ENCODE measurements at places on chromosomes 16 and 17.

- no peak for DNase-seq
Observed at GRCh38 chr17:37146086-37147064, 197.6 kb downstream of the AATF start.

DNA sequence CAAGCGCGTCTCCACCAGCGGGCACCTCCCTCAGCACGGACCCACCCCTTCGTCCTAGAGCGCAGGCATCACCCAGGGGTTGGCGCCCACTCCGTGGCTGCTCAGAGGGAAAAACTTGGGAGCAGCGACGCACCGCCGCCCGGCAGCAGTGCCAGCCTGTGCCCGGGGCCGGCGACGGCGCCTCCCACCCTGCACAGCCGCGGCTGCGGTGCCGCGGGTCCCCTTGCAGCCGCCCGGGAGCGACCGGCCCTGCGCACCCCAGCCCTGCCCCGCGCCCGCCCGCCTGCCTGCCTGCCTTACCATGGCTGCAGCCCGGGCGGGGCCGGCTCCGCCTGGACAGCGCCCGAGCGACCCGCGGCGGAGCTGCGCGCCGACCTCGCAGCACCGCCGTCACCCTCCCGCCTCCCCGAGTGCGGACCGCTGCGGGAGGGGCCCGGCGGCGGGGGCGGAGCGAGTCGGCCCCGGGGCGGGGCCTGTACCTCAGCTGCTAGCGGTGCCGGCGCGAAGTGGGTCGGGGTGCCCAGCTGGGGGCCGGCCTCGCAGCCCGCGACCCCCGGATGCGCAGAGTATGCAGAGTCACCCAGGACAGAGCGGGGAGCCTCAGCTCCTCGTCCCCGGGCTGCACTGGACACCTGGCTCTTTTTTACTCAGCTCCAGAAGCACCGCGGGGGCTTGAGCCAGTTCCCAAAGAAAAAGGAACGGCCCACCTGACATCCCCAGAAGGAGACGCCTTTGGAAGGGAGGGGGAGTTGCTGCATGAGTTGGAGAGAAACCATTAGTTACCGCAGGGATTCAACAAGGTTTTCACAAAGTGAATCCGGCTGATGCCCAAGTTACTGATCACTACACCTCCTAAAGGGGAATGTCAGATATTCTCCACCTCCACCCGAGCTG, 17.5 kb upstream of the MTMR4 start:
- no peak for DNase-seq

GRCh38 chr17:45218895-45219661, 2.6 kb upstream of the FMNL1 start:
- DNase-seq: peak; percentile 75

GRCh38 chr16:67247192-67248072, at the start of gene FHOD1:
TSS of gene FHOD1 (minus strand) at chr16:67247481. CDS start at chr16:67247410, 71 bp downstream.
- DNase-seq: peak; percentile 84

- DNase-seq: peak; percentile 96
Observed at GRCh38 chr17:80826955-80827645, 164.5 kb upstream of the CHMP6 start.

- DNase-seq: peak; percentile 89
Observed at GRCh38 chr16:27426423-27427408, 24.7 kb downstream of the IL21R start.

- DNase-seq: peak; percentile 69
Observed at GRCh38 chr16:17555176-17555575, 84.4 kb upstream of the XYLT1 start.

DNA sequence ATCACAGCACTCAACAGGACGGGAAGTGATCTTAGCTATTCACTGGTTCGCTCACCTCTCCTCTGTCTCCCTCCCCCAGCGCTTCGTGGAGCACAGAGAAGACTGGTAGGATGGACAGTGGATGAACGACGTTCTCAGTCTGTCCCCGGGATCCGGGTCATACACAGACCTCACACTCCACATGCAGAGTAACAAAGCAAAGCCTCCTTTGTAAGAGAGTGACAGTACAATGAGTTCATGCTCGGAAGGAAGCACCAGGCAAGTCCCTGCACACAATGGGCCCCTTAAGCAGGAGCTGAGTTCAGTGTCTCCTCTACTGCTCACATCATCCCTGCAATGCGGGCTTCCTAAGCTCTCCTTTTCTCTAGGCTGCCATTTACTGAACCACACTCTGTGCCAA, 356.9 kb downstream of the C16orf95 start:
- no peak for DNase-seq

- DNase-seq: no peak
Observed at GRCh38 chr17:81322271-81323082, 27.4 kb upstream of the SLC38A10 start.

- DNase-seq: no peak
Observed at GRCh38 chr17:79217473-79218135, 143.0 kb downstream of the ENGASE start.

DNA sequence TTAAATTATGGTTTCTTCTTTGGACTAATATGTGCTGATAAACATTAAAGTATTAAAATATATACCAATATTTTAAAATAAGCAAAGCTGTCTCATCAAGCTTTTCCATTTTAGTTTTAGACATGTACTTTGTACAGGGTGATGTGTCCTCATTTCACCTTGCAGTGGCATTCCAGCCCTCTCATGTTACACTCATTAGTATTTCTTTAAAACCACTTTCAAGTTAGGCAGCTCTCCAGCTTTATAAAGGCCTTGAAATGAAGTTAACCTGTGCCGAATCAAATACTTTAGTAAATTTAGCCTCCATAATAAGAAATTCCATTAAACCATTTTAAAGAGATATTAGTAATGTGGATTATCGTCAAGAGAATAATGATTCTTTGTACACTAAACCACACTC, 107.6 kb upstream of the HLF start:
- DNase-seq: no peak

DNA sequence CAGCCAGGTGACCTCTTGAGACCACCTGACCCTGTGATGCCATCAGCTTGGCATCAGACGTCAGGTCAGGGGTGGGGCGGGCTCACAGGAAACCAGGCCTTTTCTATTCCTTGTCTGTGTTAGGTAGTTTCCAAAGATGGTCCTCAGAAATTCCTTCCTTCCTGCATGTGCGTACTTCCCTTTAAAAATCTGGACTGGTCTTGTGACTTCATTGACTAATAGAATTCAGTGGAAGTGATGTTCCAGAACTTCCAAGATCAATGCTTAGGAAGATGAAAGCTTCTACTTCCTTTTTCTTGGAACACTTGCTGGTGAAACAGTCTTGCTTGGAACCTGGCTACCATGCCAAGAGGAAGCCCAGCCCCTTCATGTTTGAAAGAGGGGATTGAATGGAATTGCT, 10.0 kb upstream of the N4BP1 start:
- DNase-seq: no peak

GRCh38 chr16:23182206-23182678, 303 bp upstream of the SCNN1G start:
- peak; percentile 10 for DNase-seq

DNA sequence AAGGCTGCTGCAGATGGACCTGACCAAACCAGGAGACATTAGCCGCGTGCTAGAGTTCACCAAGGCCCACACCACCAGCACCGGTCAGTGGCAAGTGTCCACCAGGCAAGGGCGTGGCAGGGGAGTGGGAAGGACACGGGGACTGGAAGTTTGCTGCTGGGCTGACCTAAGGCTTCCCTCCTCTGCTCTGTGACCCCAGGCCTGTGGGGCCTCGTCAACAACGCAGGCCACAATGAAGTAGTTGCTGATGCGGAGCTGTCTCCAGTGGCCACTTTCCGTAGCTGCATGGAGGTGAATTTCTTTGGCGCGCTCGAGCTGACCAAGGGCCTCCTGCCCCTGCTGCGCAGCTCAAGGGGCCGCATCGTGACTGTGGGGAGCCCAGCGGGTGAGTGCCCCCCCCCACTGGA, 4.8 kb downstream of the HSD11B2 start:
- DNase-seq: no peak

DNA sequence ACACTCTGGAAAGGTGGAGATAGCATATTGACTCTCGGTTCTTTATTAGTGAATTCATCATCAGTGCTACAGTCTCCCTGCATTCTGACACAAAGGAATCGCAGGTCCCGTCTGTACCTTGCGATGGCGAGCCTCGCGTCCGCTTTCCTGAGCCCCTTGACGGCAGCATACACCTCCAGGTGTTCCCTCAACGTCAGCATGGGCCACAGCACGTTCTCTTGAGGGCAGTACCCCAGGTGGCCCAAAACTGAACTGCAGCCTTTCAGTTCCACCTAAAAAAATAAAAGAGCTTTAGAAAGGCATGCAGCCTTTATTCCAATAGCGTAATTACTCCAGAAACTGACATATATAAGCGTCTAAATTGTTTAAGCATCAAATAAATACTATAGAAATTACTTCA, 24.2 kb upstream of the ABCA9 start:
- DNase-seq: no peak

DNA sequence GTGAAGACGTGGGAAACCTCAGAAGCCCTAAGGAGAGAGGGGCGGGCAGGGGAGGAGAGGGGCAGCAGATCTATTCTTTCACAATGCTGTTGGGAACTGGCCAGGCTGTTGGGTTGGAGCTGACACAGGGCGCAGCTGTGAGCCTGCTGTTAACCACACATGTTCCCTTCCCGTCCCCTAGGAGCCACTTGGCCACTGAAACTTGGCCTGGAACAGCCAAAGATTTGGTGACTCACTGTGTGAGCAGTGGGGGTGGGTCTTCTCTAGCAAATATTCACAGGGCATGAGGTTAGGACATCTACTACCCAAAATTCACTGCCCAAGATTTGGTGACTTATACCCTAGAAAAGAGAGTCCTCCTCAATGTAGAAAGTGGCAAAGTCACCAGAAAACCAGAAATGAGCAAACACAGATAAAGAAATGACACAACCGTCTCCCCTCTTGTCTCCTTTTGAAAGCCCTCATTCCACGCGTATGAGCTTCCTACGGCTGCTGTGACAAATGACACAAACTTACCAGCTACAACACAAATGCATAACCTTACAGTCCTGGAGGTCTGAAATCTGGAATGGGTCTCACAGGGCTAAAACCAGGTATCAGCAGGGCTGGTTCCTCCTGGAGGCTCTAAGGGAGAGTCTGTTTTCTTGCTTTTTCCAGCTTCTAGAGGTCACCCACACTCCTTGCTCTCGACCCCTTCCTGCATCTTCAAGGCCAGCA, 6.3 kb downstream of the TBC1D16 start:
- DNase-seq: peak; percentile 71

DNA sequence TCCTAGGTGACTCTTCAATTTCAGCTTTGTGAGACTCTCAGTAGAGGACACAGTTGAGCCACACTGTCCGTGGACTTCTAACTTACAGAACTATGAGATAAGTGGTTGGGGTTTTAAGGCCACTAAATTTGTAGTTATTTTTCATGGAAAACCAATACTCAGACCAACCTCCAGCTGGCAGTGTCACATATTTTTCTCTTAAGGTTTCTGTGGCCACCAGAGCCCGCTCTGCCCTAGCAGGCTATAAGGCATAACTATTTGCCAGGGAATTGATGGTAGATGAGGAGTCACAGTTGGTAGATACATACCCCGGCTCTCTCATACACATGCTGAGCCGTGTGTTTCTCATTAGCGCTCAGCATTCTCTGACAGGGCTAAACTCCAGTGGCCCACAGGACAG, 336.8 kb upstream of the MON1B start:
- DNase-seq: peak; percentile 1

- no peak for DNase-seq
Observed at GRCh38 chr17:78434455-78435329, 56.2 kb downstream of the PGS1 start.

GRCh38 chr17:17567631-17568030, 23.9 kb downstream of the PEMT start:
- DNase-seq: no peak

- DNase-seq: no peak
Observed at GRCh38 chr17:78240012-78240655, 8.7 kb downstream of the TMEM235 start.

DNA sequence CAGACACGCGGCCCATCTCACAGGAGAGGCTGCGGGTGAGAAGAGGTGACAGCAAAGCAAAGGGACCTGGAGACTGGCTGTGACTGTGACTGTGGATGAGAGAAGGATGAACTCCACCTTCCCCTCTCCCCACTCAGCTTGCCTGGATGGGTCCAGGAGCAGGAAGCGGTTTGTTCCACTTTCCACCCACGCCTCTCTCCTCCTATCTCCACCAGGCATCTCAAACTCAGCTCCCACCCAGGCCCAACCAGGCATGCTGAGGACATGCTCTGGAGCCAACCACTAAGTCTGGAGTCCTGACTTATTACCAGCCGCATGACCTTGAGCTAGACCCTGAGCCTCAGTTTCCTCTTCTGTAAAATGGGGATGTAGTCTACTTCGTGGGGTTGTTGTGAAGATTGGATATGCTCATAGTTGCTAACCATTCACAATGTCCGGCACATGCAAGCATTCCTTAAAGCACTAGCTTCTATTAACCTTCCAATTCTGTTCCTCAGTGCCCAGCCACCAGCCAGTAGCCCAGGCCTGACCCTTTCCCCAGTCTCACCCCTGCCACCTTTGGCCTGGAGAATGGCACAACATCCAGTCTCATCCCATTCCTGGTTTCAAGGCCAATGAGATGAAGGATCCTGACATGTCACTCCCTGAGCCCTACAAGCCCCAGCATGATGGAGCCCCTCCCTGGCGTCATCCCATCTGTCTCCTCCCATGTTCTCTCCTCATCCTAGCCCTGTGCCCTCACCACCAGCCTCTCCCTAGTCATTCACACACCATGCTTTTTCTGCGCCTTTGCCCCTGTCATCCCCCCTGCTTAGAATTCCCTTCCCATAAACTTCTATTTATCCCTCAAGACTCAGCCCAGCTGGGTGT, 2.3 kb downstream of the GAS2L2 start:
- DNase-seq: no peak

GRCh38 chr16:48013491-48013901, 142.3 kb downstream of the ABCC12 start:
- DNase-seq: no peak
